Liver (tissue), 10 donors: ENCODE measurements at places on chromosomes 1 and 21. TPM values are rescaled to one million over a fixed set of nuclear protein-coding genes. Genes with fewer than 3 reads are reported as not detected.

GRCh38 chr1:205309741-205310140 lies 11.8 kb downstream of the NUAK2 start:
- no peak for DNase-seq

GRCh38 chr21:43318841-43319781 lies 107.8 kb downstream of the SIK1 start:
- DNase-seq = no peak

DNA sequence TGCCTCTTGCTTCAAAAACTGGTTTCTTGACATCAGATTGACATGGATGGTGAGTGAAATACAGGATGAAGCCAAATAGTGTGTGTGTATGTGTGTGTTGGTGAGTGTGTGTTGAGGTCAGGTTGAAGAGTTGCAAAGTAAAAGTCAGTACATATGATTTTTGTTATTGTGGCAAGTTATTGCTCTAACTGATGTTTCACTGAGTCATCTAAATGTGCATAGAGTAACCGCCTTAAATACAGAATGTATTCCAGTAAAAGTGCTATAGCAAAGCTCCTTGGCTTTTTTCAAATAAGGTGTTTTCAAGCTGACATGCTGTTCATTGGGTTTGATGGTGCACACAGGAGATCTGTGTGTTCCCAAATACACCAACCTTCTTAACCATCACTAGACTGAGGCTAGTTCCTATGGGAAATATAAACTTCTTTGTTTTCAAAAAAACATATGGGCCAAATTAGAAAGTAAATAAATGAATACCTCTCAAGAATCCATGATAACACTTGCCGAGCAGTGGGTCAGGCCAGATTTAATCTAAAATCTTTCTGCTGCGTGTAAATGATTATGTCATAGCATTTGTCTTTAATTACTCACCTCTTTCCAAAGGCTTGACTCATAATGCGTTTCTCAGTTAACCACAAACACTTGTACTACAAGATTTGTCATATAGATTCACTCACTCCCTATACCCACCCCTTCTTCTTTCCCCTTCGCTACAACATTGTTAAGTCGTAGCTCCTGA lies 151.1 kb downstream of the LYPLAL1 start:
- DNase-seq = no peak

GRCh38 chr1:199377211-199377610 lies 650.3 kb upstream of the NR5A2 start:
- no peak for DNase-seq

DNA sequence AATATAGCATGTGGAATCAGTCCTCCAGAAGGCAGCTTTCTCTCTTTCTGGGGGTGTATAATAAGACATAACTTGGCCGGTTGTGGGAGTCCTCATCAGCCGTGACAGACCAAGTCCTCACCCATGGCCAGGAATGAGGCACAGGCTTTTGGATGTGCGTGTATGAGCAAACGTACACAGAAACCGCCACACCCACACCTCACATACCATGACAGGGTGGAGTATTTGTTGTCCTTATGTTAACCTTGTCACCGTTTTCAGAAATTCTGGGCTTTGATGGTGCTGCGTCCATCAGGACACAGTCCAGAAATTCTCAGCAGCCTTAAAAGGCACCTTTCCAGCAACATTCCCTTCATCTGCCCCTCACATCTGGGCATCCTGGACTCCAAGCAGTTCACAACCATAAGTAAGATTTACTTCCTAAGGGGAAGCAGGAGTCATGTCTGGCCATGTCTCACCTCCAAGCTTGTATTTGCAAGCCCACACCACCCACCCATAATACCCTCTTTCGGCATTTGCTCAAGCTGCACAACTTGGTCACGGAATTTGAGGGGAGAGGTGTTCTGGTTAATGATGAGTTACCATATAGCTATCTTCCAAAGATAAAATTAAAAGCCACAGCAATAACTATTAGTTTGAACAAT lies 12.4 kb downstream of the C1orf116 start:
- no peak for DNase-seq

DNA sequence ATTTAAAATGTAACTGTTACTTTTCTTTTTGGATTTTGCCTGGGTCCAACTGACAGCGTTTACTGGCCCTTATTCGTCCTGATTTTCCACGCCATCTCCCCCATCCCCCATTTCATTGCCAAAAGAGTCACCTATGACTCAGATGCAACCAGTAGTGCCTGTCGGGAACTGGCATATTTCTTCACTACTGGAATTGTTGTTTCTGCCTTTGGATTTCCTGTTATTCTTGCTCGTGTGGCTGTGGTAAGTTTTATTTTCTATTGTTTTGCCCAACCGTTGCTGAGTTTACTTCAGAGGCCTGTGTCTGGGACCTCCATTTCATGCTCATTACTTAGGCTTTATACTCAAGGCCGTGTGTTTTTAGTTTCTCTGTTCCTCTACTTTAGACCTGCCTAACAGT lies 9.3 kb downstream of the LEPR start:
- no peak for DNase-seq

- DNase-seq = no peak
Measured at GRCh38 chr1:71561729-71562128, 480.9 kb upstream of the ZRANB2 start.

GRCh38 chr21:46131838-46132651 lies 23.3 kb downstream of the FTCD start:
- DNase-seq = no peak

DNA sequence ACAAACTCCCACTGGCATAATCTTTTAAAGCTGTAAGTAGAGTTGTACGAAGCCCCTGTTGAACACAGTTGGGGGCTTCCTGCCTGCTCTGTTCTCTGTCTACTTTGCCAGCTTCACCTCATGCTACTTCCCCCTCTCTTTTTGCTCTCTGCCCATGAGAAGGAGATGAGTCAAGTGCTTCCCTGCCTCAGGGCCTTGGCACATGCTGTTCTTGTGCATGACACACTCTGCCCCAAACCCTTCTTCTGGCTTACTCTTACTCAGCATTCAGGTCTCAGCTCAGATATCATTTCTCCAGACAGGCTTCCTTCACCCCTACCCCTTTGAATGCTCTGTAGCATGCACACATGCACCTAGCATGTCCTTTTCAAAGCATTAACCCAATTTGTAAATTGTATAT lies 208.8 kb downstream of the FOXD2 start:
- DNase-seq = no peak

The PROK1 gene
- not detected for total RNA-seq

The CNTN2 gene
- 0.05 TPM for total RNA-seq

The RHBDL2 gene
- 0.14 TPM for total RNA-seq

The NT5C1A gene
- not detected for total RNA-seq

The RXRG gene
- total RNA-seq = 0.42 TPM

The LRRC39 gene
- 1.4 TPM for total RNA-seq
